H1 (cell line): ENCODE measurements at places on chromosomes 13 and 19.

GRCh38 chr19:31613683-31614219, 264.5 kb upstream of the TSHZ3 start:
- no peak for DNase-seq

DNA sequence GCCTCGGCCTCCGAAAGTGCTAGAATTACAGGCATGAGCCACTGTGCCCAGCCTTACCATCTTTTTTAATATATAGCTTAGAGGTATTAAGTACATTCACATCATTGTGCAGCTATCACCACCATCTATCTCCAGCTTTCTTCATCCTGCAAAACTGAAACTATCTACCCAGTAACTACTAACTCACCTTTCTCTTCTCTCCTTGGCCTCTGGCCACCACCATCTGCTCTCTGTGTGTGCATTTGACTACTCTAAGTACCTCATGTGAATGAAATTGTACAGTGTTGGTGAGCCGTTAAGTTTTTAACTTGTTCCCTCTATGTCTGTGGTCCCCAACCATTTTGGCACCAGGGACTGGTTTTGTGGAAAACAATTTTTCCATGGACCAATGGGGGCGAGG, 56.1 kb downstream of the CDK8 start:
- no peak for DNase-seq

DNA sequence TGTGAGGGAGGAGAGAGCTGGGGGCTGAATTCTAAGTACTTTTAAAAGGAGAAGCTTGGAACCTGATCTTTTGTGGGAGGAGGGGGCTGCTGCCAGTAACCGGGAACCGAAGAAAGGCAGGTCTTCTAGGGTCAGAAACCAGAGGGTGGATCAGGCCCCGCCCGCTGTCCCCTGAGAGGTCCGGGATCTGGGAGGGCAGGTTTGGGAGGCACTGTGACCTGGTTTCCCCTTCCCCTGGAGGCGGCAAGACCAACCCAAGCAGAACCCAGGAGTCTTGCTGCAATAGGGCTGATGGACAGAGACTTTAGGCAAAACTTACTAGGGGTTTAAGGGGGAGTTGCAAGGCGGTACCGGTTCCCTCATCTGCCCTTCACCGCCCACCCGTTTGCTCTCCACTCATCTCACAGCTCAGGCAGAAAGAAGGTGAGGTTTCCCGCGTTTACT, 707 bp upstream of the KLK8 start:
- no peak for DNase-seq

- no peak for DNase-seq
Observed at GRCh38 chr19:33780251-33780650, 16.4 kb upstream of the KCTD15 start.

GRCh38 chr13:53807251-53807834, 778.7 kb downstream of the OLFM4 start:
- no peak for DNase-seq

DNA sequence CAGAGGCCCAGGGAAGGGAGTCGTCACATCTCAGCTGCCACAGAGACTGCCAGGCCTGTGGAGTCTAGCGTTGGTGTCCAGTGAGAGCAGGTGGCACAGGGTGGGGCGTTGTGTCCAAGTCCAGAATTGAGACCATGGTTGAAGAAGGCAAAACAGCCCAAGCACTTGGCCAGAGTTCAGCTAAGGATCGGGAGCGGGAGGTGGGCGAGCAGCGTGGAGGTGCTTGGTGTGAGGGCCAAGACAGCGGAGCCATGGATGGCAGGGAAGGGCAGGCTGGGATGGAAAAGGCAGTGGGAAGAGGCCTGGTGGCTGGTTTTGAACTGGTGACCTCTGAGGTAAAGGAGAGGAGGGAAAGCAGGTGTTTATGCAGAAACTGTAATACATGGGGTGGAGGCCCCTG, 8.0 kb downstream of the IGFLR1 start:
- no peak for DNase-seq

- no peak for DNase-seq
Observed at GRCh38 chr19:17641181-17641580, 47.0 kb downstream of the UNC13A start.

- no peak for DNase-seq
Observed at GRCh38 chr19:40928850-40929249, 46.8 kb upstream of the CYP2A7 start.

DNA sequence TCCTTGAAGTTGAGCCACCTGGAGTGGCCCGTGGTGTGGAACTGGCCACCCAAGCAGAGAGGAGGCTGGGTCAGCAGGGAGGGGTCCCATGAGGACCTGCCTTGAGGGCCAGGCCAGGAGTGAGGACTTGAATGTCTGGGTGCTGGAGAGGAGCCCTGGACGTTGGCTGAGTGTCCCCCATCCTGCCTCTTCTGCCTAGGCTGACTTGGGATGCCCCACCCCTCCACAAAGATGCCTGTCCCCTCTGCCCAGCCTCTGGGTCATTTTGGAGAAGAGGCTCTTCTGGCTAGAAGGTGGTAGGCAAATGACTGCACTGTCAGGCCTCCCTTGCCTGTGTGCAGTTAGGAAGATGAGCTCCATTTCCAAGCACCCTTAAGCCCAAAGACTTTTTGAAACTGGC, 1.7 kb downstream of the SSBP4 start:
- no peak for DNase-seq

DNA sequence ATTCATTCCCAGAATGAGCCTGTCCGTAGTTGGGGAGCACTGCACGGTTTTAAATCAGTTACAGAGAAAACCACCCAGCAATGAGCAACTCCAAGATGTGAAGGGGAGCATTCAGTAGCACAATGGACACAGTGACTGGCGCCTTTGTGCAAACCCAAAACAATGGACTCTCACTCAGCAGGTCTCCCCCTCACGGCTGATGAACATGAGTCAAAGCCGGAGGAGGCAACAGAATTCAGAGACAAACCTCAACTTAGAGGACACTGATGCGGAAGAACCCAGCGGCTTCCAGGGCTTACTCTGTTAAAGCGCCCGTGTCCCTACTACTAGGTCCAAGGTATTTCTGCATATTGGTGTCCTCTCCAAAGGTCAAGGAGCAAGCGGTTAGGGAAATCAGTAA, 17.7 kb downstream of the PLEKHF1 start:
- no peak for DNase-seq

GRCh38 chr13:99969453-99969918, 2.1 kb downstream of the ZIC5 start:
- no peak for DNase-seq

DNA sequence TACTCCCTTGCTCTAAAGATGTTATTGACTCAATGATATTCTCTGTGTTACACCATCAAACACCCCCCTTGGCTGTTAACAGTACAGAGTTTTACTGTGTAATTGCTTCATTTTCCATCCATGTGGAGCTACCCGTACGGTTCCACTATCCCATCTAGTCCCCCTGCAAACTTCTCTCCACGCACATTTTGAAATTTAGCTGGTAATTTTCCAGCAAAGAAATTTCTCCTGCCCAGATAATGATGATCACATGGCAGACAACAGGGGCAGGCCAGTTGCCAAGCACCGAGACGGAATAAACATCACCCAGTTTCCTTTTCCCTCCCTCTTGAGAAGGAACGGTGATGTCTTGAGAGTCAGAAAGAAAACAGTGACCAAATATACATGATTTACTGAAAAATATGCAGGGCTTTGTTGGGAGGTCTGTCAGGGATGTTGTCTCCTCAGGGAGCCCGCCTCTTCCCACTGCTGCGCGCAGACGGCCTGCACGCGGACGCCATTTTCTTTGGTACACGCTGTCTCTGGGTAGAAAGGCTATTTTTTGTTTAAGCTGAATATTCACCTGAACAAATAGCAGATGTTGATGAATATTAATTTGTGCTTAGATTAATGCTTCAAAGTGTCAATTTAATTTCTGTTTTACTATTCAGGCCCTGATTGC, 109.9 kb downstream of the OLFM4 start:
- DNase-seq = no peak
